Stimulated activated CD4-positive, alpha-beta T cell treated with anti-CD3 and anti-CD28 coated beads, TNF-alpha, amount 100 ng/mL, for 24 hours (primary cell): ENCODE measurements at places on chromosomes 12 and 14.
A peak's percentile ranks its signal among the peaks of the same experiment; 100 is the strongest.

GRCh38 chr12:11812586-11813437, 163.3 kb downstream of the ETV6 start:
- no peak for DNase-seq

GRCh38 chr12:96241846-96242256, 47.7 kb downstream of the ELK3 start:
- peak; percentile 43 for DNase-seq

GRCh38 chr14:90452366-90452765, 55.5 kb downstream of the CALM1 start:
- DNase-seq: no peak

DNA sequence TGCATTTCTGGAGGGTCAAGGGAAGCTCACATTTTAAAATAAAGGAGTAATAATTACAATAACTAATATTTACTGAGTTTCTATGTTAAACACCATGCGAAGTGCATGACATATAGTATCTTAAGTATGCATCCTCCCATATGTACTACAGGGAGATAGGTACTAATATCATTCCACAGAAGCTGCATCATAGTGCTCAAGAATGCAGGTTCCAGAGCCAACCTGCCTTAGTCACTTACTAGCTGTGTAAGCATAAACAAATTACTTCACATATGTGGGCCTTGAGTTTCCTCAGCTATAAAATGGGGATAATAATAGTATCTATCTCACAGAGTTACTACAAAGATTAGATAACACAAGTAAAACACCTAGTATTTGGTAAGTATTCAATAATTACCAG, 18.3 kb downstream of the ARMH4 start:
- no peak for DNase-seq

DNA sequence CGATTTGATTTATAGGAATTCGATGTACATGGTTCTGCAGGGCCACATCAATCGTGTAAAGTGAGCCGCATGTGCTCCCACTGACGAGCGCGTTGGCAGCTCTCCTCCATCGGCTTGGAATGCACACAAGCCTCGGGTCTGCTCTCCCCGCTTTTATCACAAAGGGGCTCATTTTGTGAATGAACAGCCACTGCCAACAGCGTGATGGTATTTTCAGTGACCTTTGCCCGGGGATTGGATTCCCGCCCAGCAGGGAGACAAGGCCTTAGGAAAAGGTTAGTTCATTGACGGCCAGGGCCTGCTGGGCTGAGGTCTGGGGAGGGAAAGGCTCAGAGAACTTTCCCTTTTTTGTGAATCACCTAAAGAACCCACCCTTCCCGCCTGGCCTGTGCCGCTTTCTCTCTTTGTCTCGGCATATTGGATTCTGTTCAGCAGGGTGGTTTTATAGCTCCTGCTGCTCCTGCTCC, 232.1 kb downstream of the MSRB3 start:
- no peak for DNase-seq

DNA sequence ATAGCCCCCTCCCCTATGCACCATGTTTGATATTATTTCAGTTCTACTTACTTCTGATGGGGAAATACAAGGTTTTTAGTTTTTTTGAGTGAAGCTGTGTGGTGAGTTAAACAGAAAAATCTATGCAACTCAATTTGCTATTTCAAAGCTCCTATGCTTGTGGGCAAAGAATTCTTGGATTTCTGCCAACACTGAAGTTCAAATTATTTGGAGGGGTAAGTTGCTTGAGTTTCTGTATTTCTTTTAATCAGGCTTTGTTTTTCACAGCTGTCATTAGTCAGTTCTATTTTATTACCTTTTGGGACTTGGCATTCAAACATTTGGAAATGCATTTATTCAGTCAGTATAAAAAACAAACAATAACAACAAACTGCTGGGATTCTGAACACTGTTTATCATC, 407.5 kb upstream of the MGAT4C start:
- no peak for DNase-seq

DNA sequence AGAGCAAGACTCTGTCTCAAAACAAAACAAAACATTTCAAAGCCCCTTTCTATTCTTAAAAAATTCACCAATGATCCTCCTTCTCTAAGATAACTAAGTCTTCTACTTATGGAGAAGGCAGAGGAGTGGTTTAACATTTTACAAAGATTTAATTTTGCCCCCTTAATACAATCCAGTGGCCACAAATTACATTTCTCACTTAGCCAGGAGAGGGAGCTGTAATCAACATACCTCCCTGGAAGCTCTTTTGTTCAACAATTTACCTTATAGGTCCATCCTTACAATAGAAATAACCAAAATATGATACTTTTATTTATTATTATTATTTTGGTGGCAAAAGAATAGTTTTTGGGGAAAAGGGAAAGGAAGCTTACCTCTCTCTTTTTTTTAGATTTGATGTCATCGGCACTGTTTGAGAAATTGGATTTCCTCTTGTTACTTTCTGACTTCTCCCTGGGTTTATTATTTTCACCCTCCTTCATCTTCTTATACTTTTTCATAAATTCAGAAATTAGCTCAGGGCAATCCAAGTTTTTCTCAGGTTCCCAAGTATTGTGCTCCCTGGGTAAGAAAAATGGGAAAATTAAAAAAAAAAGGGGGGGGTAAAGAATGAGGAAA, 28.1 kb downstream of the CBX5 start:
- DNase-seq: no peak

GRCh38 chr14:60514741-60515491, 6.0 kb downstream of the SIX6 start:
- no peak for DNase-seq

DNA sequence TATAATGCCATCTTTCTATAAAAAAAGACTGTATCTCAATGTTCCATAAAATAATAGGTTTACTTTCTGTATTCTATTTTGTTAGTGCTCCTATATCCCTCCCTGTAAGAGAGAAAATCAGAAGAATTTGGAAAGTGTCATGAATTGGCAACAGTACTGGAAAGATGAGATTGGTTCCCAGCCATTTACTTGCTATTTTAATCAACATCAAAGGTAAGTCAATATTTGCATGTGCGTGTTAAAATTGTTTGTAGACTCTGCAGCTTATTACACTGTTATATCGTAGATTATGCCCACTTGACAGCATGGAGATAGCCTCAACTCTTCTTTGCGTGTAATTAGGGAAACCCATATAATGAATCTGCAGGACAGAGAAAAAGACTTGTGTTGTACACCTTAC, 34.0 kb downstream of the KCNMB4 start:
- DNase-seq: no peak

DNA sequence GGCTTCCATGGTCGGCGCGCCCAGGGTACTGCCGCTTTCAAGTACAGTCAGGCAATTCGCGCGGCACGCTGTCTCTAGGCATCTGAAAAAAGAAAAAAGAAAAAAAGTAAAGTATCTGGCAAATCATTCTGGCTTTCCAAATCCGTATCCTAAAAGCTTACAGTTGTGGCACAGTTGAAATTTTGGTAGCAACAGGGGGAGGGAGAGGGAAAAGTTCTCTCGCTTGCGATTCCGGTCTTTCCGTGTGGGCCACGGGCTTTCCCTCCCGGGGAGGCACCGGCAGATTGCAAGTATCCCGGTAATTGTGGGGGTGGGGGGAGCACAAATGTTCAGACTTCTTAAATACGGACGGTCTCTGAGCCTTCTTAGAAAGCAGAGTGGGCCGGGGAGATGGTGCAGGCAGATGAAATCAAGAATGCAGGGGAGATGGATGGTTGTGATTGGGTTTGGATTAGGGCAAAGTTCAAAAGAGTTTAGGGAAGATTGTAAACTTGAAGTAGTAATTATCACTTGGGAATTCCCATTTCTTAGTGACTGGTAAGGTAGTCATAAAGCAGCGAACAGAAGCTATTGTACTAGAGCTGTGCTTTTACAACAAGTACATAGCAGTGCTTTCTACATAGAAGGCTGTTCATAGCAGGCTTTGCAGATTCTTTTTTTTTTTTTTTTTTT, 1.2 kb downstream of the SOCS2 start:
- peak; percentile 7 for DNase-seq

GRCh38 chr14:74988131-74988530, 14.6 kb upstream of the EIF2B2 start:
- DNase-seq: no peak

DNA sequence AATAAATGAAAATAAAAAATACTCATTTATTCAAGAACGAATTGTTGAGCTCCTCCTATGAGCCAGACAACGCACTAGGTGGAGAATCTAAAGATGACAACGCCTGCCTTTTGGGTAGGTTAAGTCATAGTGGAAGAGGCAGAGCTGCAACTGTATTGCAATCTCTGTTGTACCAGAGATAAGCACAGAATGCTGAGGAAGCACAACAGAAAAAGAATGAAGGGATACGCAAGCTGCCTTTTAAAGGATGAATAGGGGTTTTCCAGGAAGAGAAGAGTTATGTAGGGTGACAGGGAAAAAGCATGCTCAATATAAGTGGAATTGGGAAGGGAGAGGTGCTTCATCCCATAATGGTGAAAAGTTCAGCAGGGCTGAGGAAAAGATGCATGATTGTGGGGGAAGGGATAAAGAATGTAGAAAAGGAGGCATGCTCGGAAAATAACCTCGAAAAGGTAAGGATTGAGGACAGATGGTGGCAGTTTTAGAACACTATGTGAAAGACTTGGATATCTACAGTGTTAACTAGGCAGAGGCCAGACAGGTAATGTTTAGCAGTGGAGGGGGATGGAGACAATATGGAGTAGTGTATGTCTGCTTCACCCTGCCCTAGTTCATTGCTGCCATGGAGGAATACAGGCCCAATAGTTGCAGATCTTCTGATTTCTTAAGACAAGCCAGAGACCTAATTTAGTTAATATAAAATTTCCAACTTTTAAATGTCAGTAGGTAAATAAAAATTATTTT, 63.9 kb upstream of the DUSP6 start:
- DNase-seq: no peak

DNA sequence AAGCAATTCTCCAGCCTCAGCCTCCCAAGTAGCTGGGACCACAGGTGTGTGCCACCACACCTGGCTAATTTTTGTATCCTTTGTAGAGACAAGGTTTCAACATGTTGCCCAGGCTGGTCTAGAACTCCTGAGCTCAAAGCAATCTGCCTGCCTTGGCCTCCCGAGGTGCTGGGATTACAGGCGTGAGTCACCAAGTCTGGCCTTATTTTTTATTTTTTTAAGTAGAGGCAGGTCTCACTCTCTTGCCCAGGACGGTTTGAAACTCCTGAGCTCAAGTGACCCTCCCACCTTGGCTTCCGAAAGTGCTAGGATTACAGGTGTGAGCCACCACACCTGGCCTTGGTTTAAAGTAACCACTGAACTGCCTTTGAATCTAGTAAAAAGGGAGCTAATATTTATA, 56.8 kb downstream of the SPPL3 start:
- DNase-seq: no peak

DNA sequence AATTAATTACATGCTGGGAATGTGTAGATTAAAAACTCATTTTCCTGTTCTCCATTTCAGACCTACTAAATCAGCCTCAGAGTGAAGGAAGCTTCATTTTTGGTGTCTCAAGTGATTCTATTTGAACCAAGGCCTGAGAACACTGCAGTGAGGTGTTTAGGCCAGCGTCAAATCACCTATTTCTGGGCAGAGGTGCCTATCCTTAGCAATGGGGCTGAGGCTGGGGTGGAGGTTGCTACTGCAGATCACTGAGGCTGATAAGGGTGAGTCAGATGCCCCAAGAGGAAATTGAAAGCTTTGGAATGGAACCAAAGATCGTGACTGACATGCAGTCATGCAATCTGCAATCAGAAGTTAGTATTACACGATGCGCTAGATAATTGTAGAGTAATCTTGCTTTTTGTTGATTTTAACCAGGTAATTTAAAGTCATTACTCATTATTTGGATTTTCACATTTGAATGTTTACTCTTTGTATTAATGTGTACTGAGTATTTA, 4.4 kb downstream of the TXNRD1 start:
- DNase-seq: peak; percentile 51
